Stimulated activated CD8-positive, alpha-beta memory T cell treated with anti-CD3 and anti-CD28 coated beads, Interleukin-4, amount 100 ng/mL, for 1 hour (primary cell): ENCODE measurements at places on chromosomes 7 and 10.

GRCh38 chr7:2893411-2893861 is 49.3 kb upstream of the GNA12 start:
- no peak for DNase-seq

DNA sequence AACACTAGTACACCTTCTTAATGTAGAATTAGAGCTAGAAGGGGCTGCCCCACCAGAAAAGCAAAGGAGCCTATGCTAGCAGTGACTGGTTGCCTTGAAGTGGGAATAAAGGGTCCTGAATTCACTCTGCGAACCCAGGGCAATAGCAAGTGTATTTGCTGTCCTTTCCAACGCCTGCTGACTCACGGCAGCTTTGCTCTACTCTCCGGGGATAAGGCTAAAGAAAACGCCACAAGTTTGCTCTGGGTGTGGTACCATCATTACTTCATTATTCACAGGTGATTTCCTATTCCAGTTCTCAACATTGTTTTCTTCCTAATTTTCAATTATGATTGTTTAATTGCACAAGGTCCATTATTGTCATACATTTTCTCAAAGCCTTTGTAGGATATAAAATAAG is 220.5 kb upstream of the AOAH start:
- DNase-seq = no peak

DNA sequence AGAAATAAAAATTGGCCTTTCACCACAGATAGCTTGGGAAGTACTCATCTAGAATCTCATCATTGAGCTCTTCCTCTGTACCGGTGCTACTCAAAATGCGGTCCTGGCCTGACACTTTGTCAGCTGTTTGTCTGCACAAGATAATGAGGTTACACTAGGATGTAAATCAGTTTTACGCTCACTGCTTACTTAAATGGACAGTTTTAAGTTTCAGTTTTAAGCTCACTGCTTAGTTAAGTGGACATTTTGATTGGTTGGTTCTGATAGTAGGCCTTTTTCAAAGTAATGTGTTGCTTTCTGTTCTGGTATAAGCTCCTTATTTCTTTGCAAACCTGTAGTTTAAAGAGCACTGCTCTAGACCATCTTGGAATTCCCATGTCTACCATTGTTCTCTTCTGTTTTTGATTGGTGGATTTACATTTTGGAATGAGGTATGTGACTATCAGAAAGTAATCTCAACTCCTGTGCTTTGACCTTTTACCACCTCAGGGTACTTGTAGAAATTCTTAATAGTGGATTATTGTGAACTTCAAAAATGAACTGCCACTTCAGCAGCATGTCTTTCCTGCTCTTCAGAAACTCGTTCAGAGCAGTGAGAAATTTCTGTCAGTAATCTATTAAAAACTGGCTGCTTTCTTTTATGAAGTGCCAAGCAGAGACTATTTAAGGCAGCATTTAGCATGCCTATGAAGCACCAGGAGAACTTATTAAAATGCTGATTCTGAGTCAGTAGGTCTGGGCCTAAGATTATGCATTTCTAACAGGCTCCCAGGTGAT is 55.0 kb downstream of the C1GALT1 start:
- no peak for DNase-seq

GRCh38 chr10:97713339-97713825 is at the start of gene MARVELD1:
Gene MARVELD1 (plus strand): TSS chr10:97713730. CDS start chr10:97713877, 147 bp downstream.
- DNase-seq = no peak

- no peak for DNase-seq
Measured at GRCh38 chr7:77657427-77658224, 38.6 kb upstream of the RSBN1L start.

DNA sequence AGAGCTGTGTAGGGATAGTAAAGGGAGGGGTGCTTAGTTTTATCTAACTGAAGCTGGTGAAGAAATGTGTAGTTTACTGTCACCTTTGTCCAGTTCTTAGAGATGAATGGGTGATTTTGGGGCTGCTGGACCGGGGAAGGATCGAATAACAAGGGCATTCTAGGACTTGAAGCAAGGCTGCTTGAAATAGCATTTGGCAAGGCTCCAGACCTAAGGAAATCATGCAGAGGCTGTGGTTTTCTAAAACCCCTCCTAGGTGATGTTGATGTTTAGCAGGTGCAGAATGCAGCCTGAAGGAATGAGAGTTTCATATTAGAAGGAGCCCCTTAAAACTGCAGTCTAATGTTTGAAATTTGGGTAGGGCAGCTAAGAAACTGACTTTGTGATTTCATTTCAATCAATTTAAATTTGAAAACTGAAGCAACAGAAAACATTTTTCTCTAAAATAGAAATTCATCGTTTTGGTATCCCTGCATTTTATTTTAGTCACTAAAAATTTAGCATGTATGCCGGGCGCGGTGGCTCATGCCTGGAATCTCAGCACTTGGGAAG is 68.5 kb downstream of the TET1 start:
- no peak for DNase-seq

GRCh38 chr10:132593900-132594876 is 56.6 kb downstream of the INPP5A start:
- no peak for DNase-seq

GRCh38 chr10:100182281-100182680 is 3.5 kb downstream of the ERLIN1 start:
- no peak for DNase-seq
